Adipocyte (in vitro differentiated cells): ENCODE measurements at places on chromosomes 5 and 9.
A peak's percentile ranks its signal among the peaks of the same experiment; 100 is the strongest.

- no peak for DNase-seq
Observed at GRCh38 chr5:131324303-131324702, 60.5 kb downstream of the CDC42SE2 start.

GRCh38 chr5:173302546-173303155, 25.6 kb downstream of the STC2 start:
- DNase-seq, result peak; percentile 82

DNA sequence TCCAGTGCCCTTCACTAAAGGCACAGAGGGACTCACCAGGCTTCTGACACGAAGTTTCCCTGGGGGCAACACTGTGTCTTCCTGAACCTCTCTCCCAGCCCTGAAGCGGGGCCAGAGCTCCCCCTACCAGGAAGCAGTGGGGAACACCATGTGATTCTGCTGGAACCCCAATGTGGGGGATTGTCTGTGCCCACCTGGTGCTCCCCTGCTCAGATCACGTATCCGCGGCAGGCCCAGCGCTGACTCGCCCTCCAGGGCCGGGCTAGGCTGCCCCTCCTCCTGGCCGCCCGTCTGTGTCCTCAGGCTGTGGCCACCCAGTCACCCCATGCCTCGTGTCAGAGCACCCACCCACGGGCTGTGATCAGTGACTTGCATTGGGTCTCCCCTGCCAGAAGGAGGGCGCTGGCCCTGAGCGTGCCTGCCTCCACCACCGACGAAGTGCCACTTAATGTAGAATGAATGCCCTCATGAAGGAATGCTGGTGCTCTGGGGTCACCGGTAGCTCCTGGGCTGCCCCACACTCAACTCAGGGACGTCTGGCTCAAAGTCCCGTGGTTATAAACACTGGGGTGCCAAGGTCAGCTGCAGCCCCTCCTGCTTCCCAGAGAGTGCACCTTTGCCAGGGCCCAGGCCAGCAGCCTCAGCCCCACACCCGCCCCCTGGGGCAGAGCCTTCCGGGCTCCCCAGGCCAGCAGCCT, 22.1 kb downstream of the SARDH start:
- no peak for DNase-seq

GRCh38 chr5:67141644-67142043, 55.0 kb downstream of the CD180 start:
- no peak for DNase-seq

GRCh38 chr9:21491756-21492155, 9.6 kb upstream of the IFNE start:
- peak; percentile 48 for DNase-seq

GRCh38 chr5:15752663-15753285, 252.8 kb downstream of the FBXL7 start:
- peak; percentile 31 for DNase-seq

DNA sequence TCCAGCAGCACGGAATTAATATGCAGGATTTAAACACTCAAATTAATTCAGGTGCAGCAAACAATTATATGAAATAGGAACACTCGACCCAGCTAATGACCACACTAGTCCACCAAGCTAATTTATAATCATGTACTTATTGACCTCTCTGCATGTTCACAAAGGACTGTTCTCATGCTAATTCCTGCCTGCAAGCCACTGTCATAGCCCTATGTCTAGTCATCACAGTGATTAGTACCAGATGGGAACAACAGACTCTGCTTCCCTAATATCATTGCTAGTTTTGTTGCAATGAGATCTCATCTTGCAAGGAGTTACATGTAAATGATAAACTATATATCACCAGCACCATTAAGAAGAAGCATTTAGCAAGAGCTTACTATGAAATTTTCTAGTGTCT, 553.0 kb upstream of the GRAMD2B start:
- DNase-seq, result peak; percentile 76

- DNase-seq, result no peak
Observed at GRCh38 chr5:73032635-73033034, 76.8 kb downstream of the FCHO2 start.

GRCh38 chr5:74938250-74938933, 72.2 kb upstream of the FAM169A start:
- no peak for DNase-seq

DNA sequence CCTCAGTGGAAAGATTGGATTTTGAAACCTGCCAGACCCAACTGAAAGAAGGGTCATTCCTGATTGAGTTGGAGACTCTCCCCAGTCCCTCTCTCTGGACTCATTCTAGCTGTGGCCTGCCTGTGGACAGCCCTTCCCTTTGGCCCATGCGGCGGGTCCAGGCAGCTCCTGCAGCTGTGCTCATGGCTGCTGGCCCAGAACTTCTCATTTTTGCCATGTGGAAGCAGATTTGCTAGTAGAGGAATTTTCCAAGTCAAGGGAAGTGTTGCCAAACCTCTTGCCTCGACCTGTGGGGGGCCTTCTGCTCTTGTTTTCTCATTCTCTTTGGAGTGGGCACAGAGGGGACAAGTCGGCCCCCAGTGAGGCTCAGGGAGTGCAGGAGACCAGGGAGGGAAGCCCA, 89.2 kb downstream of the ANKRD33B start:
- peak; percentile 16 for DNase-seq

DNA sequence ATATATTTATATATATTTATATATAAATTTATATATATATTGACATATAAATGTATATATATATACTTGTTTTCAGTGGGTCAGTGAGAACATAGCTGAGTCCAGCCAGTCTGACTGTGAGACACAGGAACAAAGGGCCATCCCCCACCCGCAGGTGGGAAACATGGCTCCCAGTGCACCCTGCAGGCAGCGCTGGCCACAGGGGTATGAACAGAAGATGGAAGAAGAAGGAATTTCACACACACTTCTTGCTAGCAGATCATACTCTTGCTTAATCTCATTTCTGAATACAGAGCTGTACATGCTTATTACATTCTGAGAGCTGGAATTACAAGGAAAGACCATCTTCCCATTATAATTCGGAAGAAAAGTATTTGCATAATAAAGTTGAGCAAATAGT, 595.4 kb downstream of the IRX1 start:
- DNase-seq, result no peak

- no peak for DNase-seq
Observed at GRCh38 chr5:132639706-132640130, 18.3 kb upstream of the IL13 start.

- no peak for DNase-seq
Observed at GRCh38 chr5:149671544-149671943, 58.6 kb upstream of the PPARGC1B start.

DNA sequence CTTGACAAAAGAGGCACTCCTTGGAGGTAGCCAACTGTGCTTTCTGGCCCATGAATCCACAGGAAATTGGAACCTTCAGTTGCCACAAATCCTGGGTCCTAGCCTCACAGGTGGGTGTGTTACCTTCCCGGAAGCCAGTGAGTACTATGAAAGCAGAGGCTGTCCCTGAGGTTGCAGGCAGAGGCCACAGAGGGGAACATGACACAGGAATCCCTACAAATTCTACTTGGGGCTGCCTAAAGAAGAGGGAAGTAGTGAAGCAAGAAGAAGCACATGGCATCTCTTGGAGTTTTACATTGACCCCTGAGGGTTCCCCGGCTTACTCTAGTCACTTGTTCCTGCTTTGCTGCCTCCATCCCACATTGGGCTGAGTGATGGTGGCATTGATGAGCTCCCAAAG, 2.6 kb downstream of the SLC22A5 start:
- no peak for DNase-seq

GRCh38 chr9:106682420-106682819, 180.5 kb upstream of the ZNF462 start:
- no peak for DNase-seq

DNA sequence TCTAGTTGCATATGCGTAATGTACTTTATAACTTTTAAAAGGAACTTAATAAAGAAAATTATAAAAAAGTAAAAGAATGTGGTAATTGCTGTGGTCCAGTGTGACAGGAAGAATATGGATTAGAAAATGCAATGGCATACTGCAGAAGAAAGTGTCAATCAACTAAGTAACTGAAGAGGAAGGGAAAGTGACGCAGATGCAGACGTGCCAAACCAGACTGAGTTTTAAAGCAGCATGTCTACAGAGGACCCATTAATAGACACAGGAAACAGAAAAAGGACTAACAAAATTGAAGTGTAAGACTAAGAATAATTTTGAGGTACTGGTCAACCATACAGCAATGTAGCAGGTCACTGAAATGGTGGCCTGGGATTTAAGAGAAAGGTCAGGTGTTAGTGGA, 73.3 kb downstream of the DPYSL3 start:
- DNase-seq, result no peak

- DNase-seq, result no peak
Observed at GRCh38 chr5:55411876-55412275, 104.1 kb downstream of the MTREX start.

GRCh38 chr5:150616024-150616470, 24.4 kb upstream of the SYNPO start:
- no peak for DNase-seq

DNA sequence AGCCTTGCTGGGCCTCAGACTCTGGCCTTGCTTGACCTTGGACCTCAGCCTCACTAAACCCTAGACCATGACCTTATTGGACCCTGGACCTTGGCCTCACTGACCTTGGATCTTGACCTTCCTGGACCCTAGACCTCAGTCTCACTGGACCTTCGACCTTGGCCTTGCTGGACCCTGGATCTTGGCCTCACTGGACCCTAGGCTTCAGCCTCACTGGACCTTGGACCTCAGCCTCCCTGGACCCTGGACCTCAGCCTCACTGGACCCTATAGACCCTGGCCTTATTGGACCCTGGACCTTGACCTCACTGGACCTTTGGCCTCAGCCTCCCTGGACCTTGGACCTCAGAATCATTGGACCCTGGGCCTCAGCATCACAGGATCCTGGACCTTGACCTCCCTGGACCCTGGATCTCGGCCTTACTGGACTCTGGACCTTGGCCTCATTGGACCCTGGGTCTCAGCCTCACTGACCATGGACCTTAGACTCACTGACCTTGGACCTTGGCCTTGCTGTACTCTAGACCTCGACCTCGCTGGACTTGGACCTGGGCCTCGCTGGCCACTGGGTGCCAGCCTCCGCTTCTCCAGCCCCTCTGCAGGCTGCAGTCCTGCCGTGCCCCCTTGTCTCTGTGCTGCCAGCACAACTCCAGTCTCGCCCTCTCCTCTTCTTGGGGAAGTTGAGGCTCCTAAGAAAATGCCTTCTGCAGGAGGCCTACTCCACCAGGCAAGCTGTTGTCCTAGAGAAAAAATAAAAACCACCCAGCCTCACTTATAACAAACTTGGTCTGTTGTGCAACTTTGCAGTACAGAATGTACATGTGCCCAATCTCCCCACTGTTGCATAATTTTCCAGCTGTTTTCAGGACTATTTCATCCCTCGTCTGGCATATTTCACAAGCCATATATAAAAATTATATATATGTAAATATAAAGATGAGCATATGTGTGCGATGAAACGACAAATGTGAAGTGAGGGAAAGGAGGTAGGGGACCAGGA, 11.0 kb upstream of the ADAMTS2 start:
- peak; percentile 98 for DNase-seq

DNA sequence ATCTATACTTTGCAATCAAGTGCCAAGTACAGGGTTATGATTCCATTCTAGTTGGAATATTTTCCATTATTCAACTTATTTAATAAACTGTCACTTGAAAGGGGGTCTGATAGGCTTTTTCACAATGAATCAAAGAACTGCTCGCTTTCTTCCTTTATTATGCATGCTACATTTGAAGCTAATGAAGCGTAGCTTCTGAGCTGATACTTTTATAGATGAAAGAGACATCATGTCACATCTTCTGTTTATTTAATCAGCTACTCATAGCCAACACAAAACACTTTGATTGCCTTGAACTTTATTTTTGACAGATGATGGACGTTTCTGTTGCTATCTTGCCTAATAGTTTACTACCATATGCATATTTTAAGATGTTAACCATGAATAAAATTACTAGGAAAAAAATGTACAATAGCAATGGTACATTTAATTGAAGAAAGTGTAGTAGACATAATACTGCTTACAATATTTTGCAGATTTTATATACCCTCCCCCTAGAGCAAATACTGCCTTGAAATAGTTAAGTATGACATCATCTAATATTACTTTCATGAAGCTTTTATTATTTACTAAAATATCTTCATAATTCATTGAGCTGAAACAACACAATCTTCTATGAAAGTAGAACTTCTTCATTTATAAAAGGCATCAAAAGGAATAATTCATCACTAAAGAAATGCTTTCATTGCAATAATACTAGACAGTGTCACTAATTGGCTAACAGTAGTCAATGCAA, 529.3 kb upstream of the TYRP1 start:
- DNase-seq, result no peak

DNA sequence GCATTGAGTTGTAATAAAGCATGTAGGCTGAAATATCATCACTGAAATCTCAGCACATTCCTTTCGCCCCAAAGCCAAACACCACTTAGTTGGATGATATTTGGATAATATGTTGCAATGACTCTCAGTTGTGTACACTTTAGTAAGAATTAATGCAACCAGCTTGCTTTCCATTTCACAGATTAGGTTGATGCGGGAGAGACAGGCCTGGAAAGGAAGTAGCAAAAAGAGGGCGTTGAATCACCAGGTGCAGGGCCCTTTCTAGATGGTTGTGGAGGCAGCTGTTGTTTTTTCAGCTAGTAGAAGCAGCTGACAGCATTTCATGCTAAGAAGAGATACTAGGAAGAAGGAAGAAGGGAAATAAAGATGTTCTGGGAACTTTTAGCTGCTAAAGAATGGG, 30.9 kb downstream of the DMRT3 start:
- peak; percentile 17 for DNase-seq

GRCh38 chr5:152811988-152812387, 406.9 kb upstream of the NMUR2 start:
- no peak for DNase-seq

- no peak for DNase-seq
Observed at GRCh38 chr9:107142430-107142829, 140.6 kb upstream of the RAD23B start.

DNA sequence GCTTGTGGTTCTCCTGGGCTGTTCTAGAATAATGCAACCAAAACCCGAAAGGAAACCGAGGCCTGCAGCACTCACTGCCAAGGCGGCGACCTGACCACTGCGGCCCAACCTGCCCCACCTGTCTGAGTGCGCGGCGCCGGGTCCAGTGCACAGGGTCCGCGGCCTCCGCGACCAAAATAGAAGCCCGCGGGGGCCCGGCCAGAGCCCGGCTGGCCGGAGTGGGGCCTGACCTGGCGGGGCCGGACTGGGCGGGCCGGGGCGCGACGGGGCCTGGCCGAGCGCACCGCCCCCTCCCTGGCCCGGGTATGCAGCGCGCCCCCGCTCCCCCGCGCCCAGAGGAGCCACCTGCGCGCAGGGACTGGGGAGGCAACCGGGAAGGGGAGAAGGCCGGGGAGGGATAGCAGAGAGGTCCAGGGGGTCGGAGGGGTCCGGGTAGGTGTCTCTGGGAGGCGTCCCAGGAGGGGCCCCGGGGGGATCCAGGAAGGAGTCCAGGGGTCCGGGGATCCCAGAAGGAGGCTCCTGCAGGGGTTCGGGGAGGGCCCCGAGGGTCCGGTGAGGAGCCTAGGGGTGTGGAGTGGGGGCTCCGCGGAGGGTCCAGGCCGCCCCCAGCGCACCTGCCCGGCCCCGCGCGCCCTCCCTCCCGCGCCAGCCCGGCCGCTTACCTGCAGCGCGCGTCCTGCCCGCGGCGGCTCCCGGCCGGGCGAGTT, 503 bp downstream of the SEMA4D start:
- no peak for DNase-seq

GRCh38 chr5:5062525-5063302, 77.4 kb upstream of the ADAMTS16 start:
- DNase-seq, result no peak

GRCh38 chr5:62692946-62693713, 114.5 kb downstream of the LRRC70 start:
- no peak for DNase-seq

GRCh38 chr9:122518841-122519240, at the start of gene OR1J4:
OR1J4 (plus strand) TSS chr9:122519141; CDS start chr9:122519141, 0 bp downstream.
- no peak for DNase-seq
